ENCODE measurements at places on chromosomes 2 and 18.
A peak's percentile ranks its signal among the peaks of the same experiment; 100 is the strongest.

GRCh38 chr2:10883066-10883465, 28.7 kb upstream of the KCNF1 start:
- no peak for DNase-seq

DNA sequence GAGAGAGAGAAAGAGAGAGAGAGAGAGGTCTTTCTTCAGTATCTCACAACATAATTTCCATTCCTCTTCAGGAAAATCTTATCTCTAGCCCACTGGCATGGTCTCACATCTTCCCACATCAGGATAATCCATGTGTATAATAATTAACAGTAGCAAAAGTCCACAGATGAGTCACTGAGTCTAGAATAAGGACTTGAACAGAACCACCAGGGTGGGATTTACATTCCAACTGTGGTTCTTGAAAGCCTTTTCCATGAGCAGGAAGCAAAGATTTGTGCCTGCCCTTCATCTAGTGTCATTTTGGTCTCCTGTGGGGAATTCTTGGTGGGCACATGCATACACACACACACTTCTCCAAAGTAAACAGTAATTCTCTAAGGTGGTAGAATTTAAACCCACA, 107.1 kb upstream of the TCF4 start:
- peak; percentile 42 for DNase-seq

DNA sequence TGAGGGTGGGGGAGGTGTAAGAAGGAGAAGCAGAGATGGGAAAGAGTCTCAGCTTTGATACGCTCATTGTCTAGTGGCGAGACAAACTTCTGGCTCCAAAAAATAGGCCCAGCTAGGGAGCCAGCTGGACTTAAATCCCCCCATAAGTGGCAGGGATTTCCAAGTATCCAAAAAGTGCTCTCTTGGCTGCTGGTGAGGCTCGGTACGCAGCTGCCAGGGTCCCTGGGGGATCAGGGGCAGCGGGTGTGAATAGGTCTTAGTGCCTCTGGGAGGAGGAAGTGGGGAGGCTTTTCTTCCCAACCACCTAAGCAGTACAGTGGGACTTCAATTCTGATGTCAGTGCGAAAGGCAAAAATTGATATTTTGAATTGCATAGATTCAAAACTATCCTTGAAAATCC, 73.5 kb downstream of the ALK start:
- no peak for DNase-seq

- no peak for DNase-seq
These were observed 455.4 kb upstream of the LRRTM4 start for GRCh38 chr2:77977471-77978063.

GRCh38 chr2:227539465-227539956, 59.2 kb upstream of the SCYGR2 start:
- no peak for DNase-seq

DNA sequence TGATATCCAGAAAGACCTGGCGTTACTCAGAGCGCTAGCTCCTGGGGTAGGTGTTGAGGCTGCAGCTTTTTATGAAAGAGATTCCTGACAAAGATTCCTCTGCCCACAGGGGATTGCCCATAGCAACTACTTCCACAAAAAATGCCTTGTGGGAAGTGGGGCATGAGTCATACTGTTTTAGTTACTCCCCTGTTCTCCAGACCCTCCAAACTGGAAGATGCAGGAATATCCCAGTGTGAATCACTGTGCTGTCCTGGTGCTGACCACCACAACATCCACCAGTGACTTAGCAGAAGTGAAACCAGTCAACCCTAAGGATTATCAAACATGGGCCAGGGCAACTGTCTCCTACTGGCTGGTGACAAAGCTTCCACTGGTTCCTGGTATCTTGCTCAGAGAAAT, 61.8 kb downstream of the CDH2 start:
- DNase-seq: peak; percentile 96

- DNase-seq: peak; percentile 18
These were observed 38.3 kb downstream of the PAPOLG start for GRCh38 chr2:60794271-60794863.

DNA sequence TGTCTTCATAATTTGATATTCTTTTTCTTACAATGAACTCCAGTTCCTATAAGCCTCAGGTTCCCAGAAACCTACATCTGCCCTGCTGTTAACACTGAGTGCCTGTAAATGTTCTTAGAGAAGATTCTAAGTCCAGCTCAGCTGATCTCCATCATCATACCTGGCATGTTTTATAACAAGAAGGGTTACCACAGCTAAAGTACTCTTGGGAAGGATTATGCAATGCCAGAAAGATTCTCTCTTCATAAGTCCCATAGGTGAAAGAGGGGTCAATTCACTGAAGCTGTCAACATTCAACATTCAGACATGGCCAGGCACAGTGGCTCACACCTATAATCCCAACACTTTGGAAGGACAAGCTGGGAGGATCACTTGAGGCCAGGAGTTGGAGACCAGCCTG, 31.3 kb upstream of the PTPN4 start:
- no peak for DNase-seq

DNA sequence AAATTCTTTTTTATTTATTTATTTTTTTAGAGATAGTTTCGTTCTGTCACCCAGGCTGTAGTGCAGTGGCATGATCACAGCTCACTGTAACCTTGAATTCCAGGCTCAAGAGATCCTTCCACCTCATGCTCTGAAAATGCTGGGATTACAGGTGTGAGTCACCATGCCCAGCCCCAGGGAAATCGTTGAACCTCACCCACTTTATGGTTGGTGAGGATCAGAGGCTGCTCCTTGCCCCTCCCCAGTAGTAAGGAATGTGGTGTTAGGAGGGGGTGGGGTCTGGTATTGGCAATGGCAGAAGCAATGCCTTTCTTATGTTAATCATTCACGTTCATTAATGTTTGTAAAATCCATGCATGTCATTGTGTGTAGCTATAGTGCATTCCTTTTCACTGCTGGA, 161.9 kb downstream of the SUCLG1 start:
- peak; percentile 2 for DNase-seq

- DNase-seq: peak; percentile 29
These were observed 730.2 kb upstream of the ZNF804A start for GRCh38 chr2:183868153-183868552.

DNA sequence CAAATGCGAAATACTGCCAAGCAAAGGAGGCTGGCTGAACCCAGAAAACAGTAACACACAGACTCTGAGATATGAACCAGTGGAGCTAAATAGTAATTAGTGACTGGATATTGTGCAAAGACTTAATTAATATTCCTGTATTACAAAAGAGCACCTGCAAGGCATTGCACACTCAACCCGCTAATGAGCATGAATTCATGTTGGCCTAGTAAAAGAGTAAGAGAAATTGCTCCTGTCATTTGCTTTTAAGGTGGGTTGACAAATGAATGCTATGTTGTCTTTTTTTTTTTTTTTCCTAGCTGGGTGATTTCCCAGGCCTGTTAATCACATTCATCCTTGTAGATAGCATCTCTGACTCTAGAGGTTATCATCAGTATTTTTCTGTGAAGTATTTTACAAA, 87.0 kb upstream of the CERS6 start:
- no peak for DNase-seq

DNA sequence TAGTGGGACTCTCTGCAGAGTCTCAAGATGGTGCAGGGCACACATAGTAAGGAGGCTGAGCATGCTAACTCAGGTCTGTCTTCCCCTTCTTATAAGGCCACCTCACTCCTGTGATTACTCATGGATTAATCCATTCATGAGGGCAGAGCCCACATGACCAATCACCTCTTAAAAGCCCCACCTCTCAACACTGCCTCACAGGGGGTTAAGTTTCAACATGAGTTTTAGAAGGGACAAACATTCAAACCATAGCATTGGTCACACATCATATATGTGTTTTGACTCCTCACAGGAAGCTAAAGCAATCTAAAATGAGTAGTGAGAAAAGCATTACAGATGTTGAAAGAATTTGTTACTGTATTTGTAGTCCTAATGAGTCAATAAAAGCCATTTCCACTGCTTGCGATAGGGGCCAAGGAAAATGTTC, 57.5 kb downstream of the DTNA start:
- peak; percentile 94 for DNase-seq

DNA sequence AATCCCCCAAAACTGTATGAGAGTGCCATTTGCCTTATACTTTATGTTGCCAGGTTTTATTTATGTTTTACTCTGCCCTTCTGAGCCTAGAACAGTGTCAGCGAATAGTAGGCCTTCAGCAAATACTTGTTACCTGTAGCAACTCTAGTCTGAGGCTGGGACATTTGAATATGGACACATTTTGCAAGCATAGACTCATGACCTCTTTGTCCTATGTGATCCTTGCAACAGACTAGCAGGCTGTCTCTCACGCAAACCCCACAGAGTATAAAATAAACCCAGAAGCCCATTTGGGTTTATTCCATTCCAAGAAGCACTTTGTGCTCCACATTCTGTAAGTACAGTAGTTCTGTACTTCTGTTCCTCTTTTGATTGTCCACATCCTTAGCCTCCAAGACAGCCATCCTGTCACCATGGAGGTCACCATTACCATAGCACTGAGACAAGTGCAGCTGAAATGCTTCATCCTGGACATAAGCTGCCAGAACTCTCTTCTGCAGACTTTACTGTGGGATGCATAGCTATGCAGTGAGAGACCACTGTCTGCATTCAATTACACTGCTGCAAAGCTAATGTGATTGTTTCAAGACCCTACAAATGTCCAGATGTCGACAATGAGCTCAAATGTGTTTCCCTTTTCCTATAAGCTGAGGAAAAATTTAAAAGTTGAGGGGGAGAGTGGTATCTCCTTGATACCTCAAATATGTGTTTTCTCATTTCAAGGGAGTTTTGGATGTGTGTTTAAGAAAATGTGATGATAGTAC, 425.7 kb downstream of the PID1 start:
- DNase-seq: peak; percentile 14

Data from fibroblast of skin of right biceps (primary cell).